ENCODE measurements at places on chromosomes 2 and 18.

GRCh38 chr2:31580321-31581117 lies at the start of gene SRD5A2:
Gene SRD5A2, minus strand, starts transcription at chr2:31580938. Its CDS starts 38 bp downstream, at chr2:31580900.
- DNase-seq = no peak

- no peak for DNase-seq
Observed at GRCh38 chr18:54726143-54726542, 102.1 kb upstream of the RAB27B start.

DNA sequence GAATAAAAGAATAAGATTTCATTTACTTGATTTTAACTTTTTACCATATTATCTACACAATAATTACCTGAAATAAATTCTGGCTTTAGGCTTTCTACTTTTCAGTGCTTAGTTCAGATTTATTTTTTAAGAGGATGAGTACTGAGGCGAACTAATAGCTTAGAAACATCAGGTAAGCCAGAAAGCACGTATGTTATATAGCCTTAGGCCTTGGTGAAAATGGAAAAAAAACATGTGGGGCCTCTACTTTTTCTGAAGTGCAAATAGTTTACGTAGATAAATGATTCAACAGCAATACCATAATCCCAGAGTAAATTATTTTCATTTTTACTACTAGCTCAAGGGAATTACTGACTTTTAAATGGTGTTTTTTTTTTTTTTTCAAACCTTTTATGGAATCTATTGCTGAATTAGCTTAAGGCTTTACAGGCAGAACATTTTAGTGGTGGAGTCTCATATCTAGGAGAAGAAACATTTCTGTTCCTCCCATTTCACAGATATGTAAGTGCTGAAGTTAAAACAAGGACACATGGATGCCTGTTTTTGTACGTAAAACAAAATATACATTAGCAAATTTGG lies 6.2 kb downstream of the CPS1 start:
- no peak for DNase-seq

GRCh38 chr2:191015239-191015638 lies 1.3 kb upstream of the STAT1 start:
- no peak for DNase-seq

GRCh38 chr2:148172131-148172753 lies 151.4 kb downstream of the MBD5 start:
- no peak for DNase-seq

- DNase-seq = no peak
Observed at GRCh38 chr2:223121283-223121682, 69.3 kb downstream of the KCNE4 start.

GRCh38 chr18:63994783-63995399 lies 25.0 kb downstream of the SERPINB8 start:
- DNase-seq = peak; percentile 13

DNA sequence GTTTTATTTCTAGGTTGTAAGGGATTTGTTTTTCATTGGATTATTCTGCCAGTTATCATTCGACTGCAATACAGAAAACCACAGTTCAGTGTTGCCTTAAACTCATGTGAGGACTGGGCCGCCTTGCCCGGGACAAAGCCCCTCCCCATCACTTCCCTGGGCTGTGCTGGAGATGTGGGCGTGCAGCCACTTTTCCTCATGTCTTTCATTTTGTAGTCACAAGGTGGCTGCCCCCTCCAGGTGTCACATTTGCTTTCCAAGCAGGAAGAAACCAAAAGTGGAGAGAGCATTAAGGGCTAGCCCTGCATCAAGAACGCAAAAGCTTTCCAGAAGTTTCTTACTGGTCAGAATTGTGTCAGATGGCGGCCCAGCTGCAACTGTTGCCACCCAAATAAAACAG lies 492.5 kb upstream of the ID2 start:
- no peak for DNase-seq

GRCh38 chr2:6372317-6372901 lies 493.3 kb downstream of the CMPK2 start:
- DNase-seq = no peak

GRCh38 chr2:175871331-175872004 lies 130.6 kb downstream of the LNPK start:
- no peak for DNase-seq

DNA sequence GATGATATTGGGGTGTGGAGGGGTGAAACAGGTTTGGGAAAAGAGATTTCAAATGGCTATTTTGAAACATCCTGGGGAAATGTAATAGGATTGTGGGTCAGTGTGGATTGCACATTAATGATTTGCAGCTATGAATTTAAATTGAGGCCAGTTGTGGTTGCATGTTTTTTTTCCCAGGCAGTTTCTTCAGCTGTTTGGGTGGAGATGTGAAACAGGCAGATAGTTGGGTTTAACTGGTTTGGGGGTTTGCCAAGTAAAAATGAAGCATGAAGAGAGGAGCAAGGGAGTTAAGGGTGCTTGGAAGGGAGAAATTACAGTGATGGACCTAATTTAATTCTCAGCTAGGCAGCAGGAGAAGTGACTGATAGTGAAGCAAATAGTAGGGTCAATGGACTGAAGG lies 16.8 kb downstream of the GPD2 start:
- DNase-seq = no peak

DNA sequence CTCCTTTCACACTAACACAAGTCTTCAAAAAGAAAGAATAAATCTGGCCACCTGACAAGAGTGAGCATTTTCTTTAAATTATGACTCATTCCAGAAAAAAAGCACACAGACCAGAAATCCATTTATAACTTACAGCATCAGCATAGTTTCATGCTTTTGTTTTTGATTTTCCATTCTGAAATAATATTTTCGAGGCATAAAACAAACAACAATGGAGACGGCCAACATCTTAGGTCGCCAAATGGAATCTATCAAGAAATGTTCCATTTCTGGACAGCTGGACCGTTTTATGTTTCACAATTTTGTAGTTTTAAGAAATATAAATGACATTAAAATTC lies 165.4 kb upstream of the ZFP36L2 start:
- DNase-seq = no peak

- peak; percentile 21 for DNase-seq
Observed at GRCh38 chr2:98334439-98335078, 11.7 kb upstream of the CNGA3 start.

DNA sequence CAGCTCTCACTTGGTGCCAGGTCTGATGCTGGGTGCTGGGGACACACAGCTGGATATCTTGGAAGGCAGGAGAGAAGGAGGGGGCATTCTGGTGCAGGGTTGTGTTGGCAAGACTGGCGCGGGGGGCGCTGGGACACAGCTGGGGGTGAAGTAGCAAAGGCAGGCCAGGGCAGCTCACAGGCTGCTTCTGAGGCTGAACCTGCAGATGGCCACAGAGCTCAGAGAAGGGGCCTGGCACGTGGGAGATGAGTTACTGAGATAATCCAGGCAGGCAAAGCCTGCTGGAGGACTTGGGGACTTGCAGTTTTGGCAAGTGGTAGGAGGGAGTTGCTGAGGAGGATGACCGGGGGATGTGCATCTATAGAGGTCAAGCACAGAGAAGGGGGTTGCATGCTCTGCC lies 16.2 kb upstream of the DGKD start:
- no peak for DNase-seq

GRCh38 chr2:96113951-96114350 lies 2.4 kb downstream of the ADRA2B start:
- DNase-seq = no peak

DNA sequence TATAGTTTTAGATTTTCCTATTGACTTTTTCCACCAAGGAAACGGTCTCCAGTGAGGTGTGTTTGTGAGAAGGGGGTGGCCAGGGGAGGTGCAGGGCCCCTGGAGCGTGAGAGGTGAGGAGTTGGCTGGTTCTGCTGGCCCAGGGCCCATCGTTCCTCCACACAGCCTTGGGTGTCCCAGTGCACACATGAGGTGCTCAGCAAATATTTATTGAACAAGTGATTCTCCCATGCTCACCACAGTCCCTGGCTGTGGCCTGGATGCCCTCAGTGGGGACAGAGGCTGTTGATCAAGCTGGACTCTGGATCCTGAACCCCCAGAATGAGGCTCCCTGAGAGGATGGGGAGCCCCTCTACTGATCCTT lies 5.0 kb downstream of the HAAO start:
- DNase-seq = no peak

DNA sequence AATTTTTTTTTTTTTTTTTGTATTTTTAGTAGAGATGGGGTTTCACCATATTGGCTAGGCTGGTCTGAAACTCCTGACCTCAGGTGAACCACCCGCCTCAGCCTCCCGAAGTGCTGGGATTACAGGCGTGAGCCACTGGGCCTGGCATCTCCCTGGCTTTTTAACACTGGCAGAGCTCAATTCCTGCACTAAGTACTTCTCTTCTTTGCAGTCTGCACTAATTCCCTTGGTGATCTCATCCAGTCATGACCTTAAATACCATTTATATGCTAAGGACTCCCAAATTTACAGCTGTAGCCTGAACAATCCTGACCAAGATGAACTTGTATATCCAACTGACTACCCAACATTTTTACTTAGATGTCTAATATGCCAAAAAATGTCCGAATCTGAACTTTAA lies 10.2 kb downstream of the PREPL start:
- DNase-seq = no peak

DNA sequence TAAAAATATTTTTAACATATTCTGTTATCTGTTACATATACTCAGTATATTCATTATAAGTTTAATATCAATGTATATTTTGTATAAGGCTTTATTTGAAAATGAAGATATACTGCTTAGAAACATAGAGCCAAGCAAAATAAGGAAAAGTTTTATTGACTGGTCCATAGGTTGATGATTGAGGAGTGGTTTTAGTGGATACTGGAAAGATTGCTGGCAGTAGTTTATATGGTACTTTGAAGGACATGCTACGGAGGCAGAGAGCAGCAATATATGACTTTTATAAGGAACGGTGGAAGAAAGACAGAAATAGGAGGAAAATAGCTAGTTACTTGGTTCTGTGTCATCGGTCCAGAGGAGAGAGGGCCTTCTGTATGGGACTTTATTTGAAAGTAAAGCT lies 92.4 kb downstream of the ZNF236 start:
- DNase-seq = no peak

GRCh38 chr18:80233899-80234298 lies 13.4 kb downstream of the PARD6G start:
- DNase-seq = no peak

DNA sequence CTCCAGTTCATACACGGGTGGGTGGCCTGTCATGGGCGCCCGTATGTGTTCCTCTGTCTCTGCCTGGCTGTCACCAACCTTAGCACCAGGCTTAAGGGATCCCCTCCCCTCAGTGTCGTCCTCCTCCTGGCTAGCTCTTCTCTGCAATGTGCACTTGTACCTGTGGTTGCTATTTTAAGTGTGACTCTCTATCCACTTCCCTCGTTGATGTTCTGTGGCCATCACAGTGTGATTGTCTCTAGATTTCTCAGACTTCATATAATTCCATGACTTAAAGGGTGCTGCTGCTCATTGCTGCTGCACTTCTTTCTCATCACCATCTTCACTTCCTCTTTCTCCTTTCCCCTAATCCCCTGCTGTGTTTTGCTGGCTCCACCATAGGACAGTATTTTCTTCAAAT lies 143.4 kb downstream of the EML6 start:
- DNase-seq = no peak

GRCh38 chr2:207640160-207640559 lies 15.0 kb upstream of the METTL21A start:
- DNase-seq = no peak

- no peak for DNase-seq
Observed at GRCh38 chr2:23208339-23208738, 176.6 kb upstream of the KLHL29 start.

DNA sequence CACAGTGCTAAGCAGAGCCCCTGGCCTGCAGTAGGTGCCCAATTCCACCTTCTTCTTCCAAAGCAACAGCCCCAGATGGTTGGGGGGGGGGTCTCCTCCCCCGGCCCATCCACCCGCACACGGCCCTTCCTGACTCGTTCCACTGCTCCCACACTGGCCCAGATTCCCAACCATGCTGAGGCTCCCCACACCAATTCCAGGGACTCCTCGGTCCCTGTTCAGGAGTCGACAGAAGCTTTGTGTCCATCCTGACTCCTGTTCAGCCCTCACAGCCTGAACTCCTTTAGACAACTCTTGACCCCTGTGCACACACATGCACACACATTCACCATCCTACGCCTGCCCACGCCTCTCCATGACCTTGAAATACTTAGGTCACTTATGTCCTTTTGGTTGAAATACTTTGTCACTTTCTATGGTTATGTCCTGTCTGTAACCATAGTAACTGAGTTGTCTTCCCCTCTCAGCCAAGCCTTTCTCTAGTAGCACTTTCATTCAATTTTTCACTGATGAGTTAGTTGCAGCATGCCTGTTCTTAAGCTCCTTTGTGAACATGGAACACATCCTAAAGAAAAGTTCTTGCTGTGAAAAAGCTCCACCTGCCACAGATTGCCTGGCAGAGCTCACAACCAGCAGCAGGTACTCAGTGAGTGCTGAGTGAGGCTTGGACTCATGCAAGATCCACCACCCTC lies 225.8 kb downstream of the SEPTIN10 start:
- DNase-seq = no peak

GRCh38 chr18:28793901-28794300 lies 617.0 kb upstream of the CDH2 start:
- no peak for DNase-seq

DNA sequence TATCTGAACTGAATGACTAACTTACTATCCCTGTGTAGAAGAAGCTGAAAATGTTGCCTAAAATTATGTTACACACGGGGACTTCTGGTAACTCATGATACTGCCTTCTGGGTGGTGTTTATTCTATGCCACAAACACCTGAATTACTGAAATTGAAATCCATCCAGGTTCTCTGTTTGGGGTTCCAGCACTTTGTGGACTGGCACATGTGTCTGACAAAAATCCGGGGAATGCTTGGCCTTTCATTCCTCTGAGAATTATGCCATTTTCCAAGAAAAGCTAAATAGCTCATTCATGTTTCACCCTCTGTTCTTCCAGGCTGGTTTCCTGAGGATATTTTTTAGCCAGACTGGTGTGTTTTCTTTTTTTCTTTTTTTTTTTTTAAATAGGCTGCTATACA lies 59.5 kb upstream of the POU3F3 start:
- no peak for DNase-seq

- no peak for DNase-seq
Observed at GRCh38 chr2:224142397-224143312, 103.6 kb upstream of the SERPINE2 start.

GRCh38 chr18:8635087-8635486 lies 25.9 kb downstream of the RAB12 start:
- no peak for DNase-seq

- DNase-seq = no peak
Observed at GRCh38 chr2:109702250-109702985, 88.3 kb downstream of the SOWAHC start.

DNA sequence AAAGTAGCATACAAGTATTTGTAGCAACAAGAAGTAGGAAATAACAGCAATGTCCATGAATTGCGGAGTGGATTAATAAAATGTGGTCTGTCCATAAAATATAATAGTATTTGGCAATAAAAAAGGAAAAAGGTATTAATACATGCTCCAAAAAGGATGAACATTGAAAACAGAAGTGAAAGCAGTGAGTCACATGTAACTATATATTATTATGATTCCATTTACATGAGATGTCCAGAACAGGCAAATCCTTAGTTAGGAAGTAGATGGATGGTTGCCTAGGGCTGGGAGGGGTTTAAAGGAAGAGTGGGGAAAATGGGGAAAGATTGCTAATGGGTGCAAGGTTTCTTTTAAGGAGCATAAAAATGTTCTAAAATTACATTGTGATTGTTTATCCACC lies 44.5 kb downstream of the CCDC74A start:
- no peak for DNase-seq
